Right renal pelvis (tissue), 4 donors: ENCODE measurements at places on chromosomes 3 and 15.

GRCh38 chr3:45817831-45818522 lies 21.6 kb upstream of the SLC6A20 start:
- no peak for DNase-seq

GRCh38 chr3:42247576-42248027 lies 18.4 kb downstream of the CCK start:
- DNase-seq, result no peak

GRCh38 chr3:10387881-10388609 lies 67.1 kb upstream of the SEC13 start:
- DNase-seq, result no peak

DNA sequence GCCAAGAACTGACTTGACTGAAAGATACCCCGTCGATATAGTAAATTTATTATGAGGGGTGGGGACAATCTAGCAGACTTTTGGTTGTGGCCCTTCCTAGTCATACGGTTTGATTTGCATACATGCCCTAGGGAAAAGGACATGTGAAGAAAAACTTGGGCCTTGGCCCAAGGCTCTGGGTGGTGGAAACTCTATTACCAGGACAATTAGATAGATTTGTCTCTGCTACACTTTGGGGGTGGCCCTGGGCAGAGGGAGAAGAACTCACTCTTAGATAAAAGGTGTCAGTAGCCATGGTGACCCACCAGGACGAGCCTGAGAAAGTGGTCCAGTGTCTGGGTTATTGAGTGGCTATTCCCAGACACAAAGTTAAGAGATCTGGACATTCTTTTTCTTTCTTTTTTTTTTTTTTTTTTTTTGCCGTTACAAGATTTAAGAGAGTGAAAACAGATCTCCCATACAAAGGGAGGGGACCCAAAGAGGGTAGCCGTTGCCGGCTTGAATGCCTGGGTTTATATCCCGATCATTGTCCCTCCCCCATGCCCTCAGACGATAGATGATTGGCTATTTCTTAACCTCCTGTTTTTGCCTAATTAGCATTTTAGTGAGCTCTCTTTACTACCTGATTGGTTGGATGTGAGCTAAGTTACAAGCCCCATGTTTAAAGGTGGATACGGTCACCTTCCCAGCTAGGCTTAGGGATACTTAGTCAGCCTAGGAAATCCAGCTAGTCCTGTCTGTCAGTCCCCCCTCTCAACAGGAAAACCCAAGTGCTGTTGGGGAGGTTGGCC lies 96.4 kb upstream of the SMAD3 start:
- no peak for DNase-seq

GRCh38 chr3:89072642-89073041 lies 34.8 kb upstream of the EPHA3 start:
- no peak for DNase-seq

GRCh38 chr3:142366434-142366833 lies 81.4 kb downstream of the XRN1 start:
- DNase-seq, result no peak

DNA sequence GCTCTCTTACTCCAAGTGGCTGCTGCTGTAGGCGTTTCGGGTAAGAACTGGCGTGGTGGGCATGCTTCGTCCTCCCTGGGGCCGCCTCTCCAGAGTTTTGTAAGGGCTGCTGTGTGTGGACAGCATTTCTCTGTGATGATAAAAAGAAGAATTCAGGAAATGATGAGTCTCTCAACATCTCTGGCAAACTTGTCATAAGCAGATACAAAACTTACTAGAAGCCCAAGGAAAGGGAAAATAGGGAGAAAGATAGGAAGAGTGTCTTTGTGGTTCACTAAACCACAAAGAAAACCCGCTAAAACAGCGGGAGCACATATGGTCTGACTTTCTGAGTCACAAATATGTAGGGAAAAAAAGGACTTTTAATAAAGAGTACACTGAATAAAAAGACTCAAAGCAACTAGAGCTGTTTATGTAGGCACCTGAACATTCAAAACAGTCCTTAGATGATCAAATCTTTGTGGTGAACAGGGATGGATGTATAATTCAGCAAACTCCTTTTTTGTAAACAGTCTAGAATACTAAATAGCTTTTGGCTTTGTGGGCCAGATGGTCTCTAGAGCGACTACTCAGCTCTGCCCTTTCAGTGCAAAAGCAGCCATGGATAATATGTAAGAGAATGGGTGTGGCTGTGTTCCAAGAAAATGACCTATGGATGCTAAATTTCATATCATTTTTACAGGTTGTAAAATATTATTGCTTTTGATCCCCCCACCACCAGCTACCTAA lies 60.4 kb upstream of the LMOD3 start:
- no peak for DNase-seq

DNA sequence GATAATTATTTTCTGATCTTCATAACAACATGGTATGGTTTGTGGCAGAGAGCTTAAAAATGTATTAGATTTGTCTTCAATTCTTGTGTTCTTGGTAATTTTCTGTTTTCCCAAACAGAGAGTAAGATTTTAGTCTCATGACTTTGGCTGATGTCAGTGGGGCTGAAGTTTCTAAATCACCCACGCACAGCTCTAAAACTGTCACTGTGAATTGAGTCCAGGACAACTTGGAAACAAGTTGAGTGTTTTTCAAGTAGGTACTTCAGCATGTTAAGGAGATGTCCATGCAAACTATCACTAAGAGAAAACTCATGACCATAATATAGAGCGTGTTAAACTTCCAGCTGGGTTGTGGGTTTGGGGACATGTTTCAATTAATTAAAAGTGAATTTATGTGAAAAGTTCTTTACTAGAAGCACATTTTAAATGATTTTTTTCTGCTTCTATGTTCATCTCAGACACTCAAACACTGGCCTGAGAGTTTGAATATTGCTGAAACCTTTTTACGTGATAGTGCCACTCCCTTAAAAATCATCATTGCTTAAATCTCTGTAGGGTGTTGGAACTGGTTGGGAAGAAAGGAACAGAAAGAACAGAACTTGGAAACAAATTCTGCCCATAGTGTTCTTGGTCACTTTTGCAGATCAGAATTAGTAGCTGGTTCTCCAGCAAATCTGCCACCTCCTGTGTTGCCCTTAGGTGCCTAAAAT lies 89.8 kb downstream of the KLHL25 start:
- DNase-seq, result no peak

DNA sequence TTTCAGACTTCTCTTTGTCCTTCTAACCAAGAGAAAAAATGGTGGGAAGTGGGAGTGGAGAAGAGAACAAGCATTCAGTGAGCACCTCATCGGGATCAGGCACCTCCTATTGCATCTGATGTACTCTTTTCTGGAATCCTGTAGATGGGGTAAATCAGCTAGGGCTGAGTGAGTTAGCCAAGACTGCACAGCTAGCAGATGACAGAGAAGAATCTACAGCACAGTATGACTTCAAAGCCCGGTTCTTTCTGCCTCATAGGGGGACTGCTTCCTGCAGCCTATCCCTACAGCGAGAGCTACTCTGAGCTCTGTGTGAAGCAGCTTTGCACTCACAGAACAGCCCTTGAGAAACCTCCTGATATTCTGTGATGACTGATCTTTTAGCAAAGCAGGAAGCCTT lies 275.2 kb upstream of the MEIS2 start:
- no peak for DNase-seq

GRCh38 chr15:78985859-78986475 lies 41.1 kb upstream of the CTSH start:
- DNase-seq, result no peak

DNA sequence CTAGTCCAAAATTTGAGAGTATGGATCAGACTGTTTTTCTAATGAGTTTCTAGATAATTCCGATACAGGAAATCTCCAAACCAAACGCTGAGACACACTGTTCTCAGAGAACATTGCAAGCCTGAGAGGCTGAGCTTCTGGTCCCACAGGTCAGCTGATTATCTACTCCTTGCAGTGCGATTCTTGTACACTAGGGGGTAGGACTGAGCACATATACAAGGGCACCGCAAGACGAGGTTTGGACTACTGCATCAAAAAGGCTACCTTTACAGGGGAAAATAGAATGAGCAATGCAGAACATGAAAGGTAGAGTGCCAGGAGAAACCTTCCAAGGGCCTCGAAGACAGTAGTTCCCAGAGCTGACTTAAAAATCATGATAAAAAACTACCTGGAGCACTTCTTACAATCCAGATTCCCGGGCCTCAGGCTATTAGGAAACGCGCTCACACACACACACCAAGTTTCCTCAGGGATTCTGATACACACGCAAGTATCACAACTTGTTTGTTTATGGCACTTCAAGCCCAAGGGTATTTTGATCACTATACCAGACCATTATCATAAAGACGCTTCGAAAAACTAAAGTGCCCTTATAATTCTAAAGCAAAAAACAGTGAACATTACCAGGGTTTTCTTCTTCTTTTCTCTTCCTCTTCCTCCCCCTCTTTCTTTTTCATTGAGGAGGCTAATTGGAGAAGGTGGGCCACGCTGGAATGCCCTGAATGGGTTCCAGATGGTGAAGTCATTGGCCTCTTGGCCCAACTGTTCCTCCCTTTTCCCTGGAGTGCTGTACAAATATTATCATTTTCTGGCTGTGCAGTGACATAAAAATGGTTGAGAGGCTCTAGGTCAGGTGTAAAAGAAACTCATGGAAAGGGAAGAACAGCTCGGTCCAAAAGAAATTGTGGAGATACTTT lies 61.8 kb downstream of the SLC12A8 start:
- DNase-seq, result no peak

- DNase-seq, result no peak
Measured at GRCh38 chr3:146470425-146470990, 1.1 kb upstream of the PLSCR2 start.

GRCh38 chr3:120263792-120264191 lies 21.2 kb downstream of the GPR156 start:
- no peak for DNase-seq

GRCh38 chr15:33716025-33716424 lies 252.3 kb upstream of the CHRM5 start:
- DNase-seq, result no peak

DNA sequence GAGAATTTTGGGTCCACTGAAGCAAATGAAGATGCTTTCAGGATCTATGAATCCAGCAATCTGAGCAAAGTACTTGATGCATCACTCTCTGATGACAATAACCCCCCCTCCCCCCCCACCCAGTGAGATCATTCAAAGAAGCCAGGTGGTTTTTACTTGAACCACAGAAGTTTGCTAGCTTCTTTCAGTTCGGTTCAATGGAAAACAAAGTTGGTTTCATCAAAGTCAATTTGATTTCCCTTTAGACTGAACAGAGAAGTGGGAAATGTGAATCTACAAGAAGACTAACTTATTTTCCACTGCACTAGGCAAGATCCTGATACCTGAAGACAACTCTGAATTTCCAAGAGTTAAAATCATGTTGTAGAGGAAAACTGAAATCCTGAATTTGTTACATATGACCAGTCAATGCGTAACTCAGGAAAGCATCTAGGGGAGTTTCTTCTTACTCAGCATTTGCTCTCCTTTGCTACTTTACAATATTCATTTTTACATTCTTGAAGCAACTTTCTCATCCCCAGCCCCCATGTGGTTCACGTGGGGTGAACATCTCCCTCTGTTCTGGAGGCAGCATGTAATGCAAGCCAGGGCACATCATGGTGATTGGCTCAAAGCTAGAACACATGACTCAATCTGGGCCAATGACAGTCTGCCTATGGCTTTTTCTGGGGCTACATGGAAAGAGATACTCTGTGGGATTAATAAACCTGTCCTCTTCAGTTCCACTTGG lies 572.6 kb downstream of the FOXP1 start:
- no peak for DNase-seq

- no peak for DNase-seq
Measured at GRCh38 chr3:4520033-4520816, 27.1 kb downstream of the ITPR1 start.

DNA sequence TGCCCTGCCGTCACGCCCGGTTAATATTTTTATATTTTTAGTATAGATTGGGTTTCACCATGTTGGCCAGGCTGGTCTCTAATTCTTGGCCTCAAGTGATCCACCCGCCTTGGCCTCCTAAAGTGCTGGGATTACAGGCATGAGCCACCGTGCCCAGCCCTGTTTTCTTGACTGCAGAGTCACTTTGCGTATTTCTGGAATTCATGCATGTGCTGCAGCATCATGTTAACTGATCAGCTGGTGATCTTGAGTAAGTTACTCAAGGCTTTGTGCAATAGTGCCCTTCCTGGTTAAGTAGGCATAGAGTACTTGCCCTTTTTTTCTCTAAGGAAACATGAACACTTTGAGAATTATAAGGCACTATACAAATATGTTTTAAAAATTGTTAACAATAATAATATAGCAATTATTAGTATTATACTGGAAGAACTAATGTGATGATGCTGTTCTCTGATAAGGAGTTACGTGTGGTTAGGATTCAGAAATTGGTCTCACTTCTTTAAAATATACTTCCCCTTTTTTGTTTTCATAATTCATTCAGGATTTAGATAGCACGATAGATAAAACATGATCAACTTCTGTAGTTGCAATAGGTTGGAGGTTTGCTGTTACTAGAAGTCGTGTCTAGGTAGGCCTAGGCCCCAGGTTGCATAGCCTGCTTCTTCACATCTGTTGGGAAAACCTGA lies 33.6 kb downstream of the GPR171 start:
- no peak for DNase-seq

DNA sequence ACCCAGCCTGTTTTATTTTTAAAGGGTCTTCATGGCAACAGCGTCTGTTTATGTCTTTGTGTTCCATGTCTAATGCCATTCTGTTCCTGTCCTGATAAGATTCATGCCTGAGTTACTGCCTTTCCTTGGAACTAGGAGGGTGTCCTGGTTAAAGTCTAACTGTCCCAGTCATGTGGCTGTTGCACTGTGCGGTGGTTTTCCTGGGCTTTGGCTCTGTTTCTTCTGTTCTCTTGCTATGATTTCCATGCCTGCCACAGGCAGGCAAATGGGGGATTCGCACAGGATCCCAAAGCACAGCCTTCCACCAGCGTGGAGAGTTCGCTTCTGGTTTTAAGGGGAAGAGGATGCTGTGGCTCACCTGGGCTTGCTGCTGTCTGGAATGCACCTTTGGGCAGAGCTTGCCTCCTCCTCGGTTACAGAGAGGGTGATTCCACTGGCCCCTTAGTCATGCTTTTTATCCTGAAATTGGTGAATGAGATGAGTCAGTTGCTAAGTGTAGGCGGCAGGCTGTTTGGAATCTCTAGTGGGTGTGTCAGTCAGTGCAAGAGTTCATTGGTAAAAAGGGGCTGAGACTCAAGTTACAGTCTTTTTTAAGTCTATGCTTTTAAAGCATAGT lies 86.8 kb downstream of the CCK start:
- DNase-seq, result no peak

DNA sequence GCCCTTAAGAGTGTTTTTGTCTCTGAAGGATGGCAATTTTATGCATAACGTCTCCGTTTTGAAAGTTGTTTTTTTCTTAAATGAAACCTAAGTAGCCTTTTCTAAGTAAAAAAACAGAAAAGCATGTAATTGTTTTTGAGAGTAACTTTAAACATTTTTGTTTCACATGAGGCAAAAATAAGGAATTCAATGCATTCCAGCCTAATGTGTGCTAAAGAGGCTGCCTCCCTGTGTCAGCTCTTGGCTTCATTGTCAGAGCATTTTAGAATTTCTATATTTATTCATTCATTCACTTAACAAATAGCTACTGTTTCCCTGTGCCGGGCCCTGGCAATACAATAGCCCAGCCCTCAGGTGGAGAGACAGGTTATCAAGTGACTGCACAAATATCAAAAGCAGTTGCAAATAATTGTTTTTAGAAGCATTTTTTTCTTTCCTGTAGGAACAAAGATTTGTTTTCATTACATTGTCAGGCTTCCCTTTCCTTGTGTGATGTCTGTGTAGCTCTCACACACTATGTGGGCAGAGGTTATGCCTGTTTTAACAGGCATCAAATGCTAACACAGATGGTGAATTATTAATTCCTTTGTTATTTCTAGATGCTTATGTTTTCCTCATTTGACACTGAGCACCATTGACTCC lies 81.9 kb downstream of the CCK start:
- no peak for DNase-seq

GRCh38 chr3:132071043-132071442 lies 36.2 kb upstream of the CPNE4 start:
- DNase-seq, result no peak

GRCh38 chr3:195450731-195451229 lies 8.0 kb upstream of the ACAP2 start:
- DNase-seq, result no peak
